ENCODE measurements at places on chromosomes 4 and X. TPM values are rescaled to one million over a fixed set of nuclear protein-coding genes. Genes with fewer than 3 reads are reported as not detected.
A peak's percentile ranks its signal among the peaks of the same experiment; 100 is the strongest.

GPR82 gene
- 0.03 TPM for polyA plus RNA-seq

HTN1 gene
- not detected for polyA plus RNA-seq

USP46 gene
- polyA plus RNA-seq = 3.0 TPM

SLC38A5 gene
- polyA plus RNA-seq = 1.7 TPM

ALAS2 gene
- 0.03 TPM for polyA plus RNA-seq

DNA sequence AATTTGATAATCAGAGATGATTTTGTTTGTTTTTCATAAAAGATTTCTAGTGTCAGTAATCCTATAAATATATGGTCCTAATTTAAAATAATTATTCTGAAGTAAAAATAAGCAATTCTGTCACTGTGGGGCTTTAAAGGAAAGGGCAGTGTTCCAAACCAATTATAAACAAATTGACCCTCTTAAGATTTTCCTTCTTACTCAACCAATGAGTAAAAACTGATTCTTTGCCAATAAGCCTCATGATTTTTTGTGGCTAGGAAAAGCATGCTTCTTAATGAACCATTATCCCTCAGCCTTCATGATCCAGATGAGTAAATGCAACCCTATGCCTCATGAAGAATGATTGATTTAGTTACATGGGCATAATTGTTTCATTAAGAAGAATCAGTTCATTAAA lies 1010.4 kb downstream of the ADGRL3 start:
- no peak for DNase-seq

- DNase-seq = no peak
Measured at GRCh38 chrX:2484721-2485648, 15.8 kb downstream of the DHRSX start.

DNA sequence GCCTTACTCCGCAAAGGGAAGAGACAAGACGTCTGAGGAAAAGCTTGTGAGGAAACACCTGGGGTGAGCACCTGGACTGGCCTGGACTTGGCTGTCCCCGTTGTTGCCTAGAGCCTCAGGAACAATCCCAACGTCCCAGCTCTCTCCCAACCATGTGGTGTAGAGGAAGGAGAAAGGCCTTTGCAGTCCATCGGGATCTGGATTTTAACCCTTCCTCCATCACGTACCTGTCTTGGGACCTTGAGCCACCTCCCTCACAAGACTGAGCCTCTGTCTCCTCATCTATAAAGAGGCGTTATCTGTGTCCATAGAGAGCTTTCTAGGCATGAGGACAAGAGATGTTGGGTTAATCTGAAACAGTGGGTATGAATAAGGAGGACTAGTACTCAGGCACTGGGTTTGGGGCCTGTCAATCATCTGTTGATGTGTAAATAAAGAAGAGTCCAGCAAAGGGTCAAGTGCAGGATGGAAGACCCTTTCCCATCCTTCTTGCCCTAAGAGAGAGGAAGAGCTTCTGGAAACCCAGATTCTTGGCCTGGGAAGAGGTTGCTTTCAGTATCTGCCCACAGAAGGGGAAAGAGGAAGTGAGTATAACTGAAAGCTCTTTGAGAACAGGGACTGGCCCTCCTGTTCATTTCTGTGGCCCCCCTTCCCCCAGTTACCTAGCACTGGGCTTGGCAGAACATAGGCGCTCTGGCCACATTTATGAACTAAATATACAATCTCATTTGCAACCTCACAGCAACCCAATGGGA lies 137.1 kb downstream of the PJA1 start:
- no peak for DNase-seq

DNA sequence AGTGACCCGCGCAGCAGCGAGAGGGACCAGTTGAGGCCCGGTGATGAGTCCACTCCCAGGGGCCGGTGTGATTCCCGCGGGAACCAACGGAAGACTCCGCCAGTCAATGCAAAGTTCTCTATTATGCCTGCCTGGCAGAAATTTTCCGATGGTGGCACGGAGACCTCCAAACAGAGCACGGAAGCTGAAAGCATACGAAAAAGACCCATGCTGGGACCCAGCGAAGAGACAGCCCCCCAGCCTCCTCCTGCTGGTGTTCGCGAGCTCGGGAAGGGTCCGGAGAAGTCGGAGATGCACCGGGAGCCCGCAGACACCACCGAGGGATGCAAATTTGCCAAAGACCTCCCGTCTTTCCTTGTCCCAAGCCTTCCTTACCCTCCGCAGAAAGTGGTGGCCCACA lies 71.7 kb downstream of the AASDH start:
- DNase-seq = no peak

DNA sequence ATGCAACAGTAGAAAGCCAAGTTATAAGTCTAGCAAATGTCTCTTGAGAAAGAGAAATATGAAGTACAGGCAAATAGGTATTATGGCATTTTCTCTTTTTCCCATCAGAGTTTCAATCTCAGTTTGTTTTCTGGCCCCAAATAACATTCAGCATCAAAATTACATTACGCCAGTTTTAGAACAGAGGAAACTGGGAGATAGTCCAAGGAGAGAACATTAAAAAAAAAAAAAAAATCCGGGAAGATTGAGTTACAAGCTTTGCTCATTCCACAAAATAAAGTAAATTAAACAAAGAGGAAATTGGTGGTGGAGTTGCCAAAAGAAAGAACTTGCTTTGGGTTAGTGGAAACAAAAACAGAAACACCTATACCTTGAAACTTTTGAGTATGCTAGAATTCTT lies 50.4 kb upstream of the IL13RA2 start:
- no peak for DNase-seq

GRCh38 chr4:38062088-38062775 lies 102.0 kb downstream of the PTTG2 start:
- DNase-seq = peak; percentile 76

- no peak for DNase-seq
Measured at GRCh38 chrX:39516427-39516841, 581.3 kb downstream of the BCOR start.

DNA sequence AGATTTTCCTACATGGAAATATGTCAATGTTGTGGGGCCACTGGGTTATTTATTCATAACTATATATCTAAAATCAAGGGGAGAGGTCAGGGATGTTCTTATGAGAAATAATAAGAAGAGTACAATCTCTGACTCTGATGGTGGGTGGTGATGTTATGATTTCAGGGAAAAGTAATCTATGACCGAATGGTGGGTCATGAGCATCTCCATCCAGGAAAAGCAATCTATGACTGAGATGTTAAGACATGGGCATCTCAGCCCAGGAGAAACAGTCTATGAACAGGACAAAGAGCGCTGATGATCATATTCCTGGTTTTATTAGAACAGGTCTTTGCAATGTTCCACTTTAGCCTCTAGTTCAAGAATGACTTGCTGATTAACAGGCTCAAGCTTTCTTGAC lies 137.1 kb downstream of the ARSF start:
- no peak for DNase-seq

DNA sequence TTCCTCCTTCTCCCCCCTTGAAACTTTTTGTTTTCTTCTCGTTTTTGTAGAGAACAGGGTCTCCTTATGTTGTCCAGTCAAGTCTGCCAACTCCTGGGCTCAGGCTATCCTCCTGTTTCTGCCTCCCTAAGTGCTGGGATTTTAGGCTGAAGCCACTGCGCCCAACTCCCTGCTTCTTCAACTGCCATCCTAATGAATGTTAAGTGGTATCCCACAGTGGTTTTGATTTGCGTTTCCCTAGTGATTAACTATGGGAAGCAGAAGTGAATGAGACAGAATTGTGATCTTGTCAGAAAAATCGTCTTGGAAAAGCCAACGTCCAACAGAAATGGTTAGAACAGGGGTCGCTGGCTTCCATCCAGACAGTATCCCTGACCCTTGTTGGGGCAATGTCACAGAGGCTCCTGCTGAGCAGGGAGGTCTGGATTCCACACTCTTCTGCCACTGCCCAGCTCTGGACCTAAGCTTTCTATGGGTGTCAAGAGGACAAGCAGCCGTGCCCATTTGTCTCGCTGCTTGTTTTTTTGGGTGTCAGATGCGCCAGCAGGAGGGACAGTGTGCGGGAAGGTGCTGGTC lies 869 bp upstream of the ADD1 start:
- no peak for DNase-seq
